ENCODE measurements at places on chromosomes 5 and 9.

- DNase-seq, result no peak
Observed at GRCh38 chr5:54852007-54852406, 133.4 kb downstream of the ESM1 start.

- DNase-seq, result no peak
Observed at GRCh38 chr5:66542711-66543110, 53.5 kb upstream of the MAST4 start.

DNA sequence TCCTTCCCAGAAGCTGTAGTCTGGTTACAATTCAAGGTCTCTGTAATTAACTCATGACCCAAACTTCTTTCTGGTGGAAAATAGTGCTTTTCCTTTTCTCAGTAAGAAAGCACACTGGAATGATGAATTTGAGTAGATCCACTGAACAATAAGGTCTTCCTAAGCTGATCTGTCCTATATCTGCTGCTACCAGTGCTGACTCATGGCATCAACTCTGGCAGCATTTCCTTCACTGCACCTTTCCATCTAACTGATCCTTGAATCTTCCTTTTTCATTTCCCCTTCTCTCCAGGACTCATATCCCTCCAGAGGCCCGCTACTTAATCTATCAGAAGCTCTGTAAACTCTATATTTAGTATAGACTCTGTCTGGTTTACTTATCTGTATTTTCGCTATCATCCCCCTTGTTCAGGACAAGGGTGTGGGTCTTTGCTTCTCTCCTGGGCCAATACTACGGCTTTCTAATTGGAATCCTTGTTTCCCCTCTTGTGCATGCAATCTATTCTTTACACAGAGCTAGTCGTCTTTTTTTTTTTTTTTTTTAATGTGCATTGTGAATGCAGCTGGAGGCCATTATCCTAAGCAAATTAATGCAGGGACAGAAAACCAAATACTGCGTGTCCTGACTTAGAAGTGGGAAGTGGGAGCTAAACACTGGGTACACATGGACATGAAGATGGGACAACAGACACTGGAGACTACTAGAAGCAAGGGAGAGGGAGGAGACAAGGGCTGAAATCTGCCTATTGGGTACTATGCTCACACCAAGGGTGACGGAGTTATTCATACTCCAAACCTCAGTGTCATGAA lies 192.2 kb upstream of the RPS23 start:
- DNase-seq, result no peak

- no peak for DNase-seq
Observed at GRCh38 chr9:12631866-12632265, 61.3 kb upstream of the TYRP1 start.

DNA sequence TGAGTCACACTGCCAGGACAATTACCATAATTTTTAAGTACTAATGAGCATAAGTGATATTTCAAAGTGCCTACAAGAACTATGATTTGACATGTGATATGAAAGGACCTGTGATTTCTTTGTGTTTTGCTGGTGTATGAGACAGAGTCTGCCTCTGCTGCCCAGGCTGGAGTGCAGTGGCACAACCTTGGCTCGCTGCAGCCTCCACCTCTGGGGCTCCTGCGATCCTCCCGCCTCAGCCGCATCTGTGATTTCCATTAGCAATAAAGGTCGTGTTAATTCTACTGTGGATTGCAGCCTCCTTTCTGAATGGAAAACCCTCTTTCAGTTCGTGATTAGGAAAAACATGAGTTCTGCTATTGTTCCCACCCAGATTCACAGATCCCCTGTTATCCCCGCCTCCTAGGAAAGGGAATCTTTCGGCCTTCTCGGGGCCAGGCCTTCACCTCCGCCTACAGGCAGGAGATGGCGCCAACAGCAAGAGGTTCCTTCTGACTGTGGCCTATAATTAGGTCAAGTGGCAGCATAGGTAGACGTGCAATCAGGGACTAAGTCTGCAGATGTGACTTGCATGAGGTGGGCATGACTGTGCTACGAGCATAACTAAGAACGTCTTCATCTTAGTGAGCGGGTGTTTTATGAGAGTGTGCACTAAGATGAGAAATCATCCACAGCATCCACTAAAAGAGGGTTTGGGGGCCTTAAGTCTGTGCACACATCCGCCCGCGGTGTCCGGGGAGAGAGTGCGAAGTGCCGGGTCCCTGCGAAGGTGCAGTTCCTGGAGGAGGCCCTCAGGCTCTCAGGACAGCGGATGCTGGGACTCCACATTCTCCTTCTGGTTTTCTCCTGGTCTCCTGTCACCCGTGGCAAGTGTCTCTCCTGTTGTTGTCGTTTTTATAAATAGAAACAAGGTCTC lies 23.1 kb downstream of the TRIM7 start:
- DNase-seq, result peak; percentile 65

GRCh38 chr5:72770266-72770665 lies 46.2 kb upstream of the TNPO1 start:
- DNase-seq, result no peak

GRCh38 chr9:31839273-31839672 lies 545.2 kb upstream of the ACO1 start:
- DNase-seq, result no peak

DNA sequence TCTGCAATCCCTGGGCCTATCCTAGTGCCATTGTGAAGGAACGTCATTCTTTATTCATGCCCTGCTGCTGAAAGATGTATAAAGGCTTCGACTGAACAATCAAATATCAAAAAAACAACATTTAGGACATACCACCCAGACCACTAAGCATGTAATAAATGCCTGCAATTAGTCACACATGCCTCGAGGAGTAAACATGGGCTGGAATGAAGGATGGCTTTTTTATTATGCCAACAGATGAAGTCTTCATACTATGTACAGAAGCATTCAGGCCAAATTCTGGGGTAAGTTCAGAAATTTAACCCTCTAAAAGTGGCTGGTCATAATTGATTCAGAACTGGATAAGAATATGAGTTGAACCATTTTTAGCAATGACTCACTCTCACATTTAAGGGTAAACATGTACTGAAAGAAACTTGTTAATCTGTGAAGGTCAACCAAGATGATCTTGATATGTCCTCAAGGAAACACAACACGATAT lies 38.1 kb downstream of the FAM240B start:
- DNase-seq, result peak; percentile 94

DNA sequence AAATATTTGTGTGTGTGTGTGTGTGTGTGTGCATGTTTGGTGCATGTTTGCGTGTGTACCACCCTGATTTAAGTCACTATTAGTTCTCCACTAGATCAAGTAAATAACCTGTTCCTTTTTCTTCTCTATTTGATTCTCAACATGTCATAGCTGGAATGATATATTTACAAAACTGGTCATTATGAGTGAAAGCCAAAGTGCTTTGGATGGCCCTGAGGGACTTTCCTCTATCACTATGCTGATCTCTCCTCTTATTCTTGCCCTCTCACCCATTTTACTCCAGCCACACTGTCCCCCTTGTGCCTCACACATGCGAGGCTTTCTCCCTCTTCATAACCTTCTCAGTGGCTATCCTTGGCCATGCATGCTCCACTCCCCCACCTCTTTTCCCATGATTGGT lies 144.6 kb upstream of the NMUR2 start:
- no peak for DNase-seq

- no peak for DNase-seq
Observed at GRCh38 chr5:6941631-6942030, 228.4 kb downstream of the TENT4A start.

DNA sequence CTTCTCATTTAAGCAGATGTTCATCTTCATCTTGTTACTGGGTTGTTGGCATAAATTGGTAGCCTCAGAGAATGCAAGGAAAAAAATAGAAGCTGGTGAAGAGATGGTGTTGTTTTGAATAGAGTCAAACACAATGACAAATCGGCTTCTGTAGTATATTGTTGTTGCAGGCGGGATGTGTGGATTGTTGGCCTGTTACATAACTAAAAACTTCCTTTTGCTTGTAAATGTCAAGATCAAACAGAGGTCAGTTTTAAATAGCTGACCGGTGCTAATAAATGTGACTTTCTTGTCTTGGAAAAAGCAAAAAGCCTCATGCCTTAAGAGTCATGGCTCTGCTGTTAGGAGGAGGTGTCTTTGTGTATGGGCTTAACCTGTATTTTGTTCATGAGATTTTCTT lies 59.2 kb downstream of the CCDC192 start:
- no peak for DNase-seq

- peak; percentile 94 for DNase-seq
Observed at GRCh38 chr9:114285166-114285867, 37.6 kb upstream of the ORM1 start.

- peak; percentile 66 for DNase-seq
Observed at GRCh38 chr5:68522863-68523262, 307.3 kb downstream of the PIK3R1 start.

GRCh38 chr9:108691614-108692013 lies 164.2 kb downstream of the ACTL7B start:
- DNase-seq, result no peak

DNA sequence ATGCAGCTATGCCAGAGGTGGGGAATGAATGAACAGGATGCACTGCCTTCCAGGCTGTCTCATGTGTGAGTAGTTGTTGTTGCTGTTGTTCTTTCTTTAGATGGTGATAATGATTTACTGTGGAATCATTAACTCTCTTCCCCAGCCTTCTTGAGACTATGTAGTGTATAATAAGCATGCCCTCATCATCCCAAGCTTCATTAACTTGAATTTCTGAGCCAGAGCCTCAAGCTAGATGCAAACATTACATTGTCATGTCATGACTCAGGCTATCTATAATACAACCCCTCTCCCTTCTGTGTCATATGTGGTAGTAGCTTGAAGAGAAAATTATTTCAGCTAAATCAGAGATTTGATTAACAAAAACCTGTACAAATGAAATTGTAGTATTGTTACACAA lies 10.0 kb upstream of the ADAMTSL1 start:
- DNase-seq, result peak; percentile 66

DNA sequence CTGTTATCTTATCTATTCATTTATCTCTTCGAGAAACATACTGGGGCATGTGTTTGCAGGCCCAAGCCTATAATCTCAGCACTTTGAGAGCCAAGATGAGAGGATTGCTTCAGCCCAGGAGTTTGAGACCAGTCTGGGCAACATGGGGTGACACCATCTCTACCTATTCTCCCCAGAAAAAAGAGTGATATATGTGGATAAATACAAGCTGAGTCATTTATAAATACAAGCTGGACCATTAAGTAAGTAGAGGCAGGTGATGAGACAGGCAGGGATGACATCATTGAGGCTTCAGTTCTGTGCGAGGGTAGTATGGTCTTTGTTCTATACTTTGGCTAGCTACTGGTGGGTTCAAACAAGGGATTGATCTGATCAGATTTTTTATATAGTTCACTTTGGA lies 25.6 kb downstream of the PBX3 start:
- DNase-seq, result no peak

- no peak for DNase-seq
Observed at GRCh38 chr9:128457207-128457606, 1.4 kb downstream of the ODF2 start.

DNA sequence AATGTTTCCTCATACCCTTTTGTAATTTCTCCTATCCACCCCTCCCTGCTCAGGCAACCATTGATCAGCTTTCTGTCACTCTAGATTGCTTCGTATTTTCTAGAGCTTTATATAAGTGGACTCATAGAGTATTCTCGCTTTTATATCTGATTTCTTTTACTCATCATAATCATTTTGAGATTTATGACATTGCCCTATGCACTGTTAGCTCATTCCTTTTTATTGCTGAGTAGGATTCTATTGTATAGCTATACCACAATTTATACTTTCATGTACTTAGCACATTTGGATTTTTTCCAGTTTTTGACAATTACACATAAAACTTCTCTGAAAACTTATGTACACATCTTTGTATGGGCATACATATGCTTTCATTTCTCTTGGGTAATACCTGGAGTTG lies 68.9 kb downstream of the MEGF10 start:
- no peak for DNase-seq

DNA sequence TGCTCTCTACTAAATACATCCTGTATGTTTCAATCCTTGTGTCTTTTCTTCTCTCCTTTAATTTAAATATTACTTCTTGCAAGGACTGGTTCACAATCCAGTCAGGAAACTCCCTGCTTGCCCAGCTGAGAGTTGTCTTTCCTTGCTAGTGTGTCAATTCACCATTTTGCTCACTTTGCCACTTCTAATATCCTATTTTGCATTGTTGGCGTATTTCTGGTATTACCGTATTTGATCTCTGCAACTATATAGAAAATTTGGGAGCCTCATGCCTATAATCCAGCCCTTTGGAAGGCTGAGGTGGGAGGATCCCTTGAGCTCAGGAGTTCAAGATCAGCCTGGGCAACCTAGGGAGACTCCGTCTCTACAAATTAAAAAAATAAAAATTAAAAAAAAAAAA lies 90.5 kb upstream of the TTC23L start:
- DNase-seq, result no peak

DNA sequence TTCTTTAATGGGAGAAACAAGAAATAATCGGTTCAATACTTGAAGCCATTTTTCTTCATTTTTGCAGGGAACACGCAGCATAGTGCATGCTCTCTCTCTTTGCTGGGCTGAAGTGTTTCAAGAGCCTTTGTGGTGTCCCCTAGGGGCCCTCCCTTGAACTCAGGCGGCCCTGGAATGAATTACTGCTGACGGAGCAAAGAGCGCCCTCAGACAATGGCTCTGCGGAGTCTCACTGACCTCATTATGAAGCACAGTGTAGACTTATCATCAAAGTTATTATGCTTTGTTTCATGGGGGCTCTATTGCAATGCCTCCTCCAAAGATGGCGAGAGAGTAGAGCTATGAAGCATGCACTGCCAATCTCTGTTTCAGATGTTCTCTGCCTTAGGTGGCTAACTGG lies 64.8 kb upstream of the ADCY2 start:
- peak; percentile 2 for DNase-seq

DNA sequence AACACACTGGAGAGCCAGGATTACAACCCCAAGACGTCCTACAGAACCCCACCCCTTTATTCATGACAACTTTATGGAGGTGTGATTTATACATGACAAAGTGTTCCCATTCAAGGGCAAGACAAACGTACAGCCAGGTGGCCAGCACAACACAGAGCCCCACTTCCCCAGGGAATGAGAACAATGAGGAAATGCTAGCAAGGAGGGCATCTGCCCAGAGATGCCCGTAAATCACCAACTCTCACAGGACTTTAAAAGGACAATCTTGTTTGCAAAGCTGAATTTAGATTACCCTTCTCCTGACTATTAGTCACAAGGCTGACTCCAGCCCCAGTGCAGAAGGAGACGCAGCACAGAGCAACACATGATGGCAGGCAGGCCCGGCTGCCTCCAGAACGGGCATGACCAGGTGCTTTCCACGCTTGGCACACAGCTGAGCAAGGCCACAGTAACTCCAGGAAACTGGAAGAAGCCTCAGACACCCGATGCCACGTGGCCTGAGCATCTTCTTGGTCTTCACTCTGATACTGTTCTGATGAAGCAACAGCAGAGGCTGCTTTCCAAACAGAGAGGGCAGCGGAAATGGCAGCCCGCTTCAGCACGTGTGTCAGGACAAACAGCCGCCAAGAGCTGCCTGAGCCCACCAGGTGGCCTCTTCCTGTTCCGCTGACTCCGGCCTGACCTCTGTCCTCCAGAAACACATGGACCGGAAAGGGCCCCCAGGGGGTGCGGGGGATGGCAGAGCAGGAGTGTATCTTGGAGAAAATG lies 51.4 kb downstream of the ROR2 start:
- DNase-seq, result no peak

- DNase-seq, result no peak
Observed at GRCh38 chr5:3102531-3102930, 351.1 kb upstream of the IRX2 start.
